Esophagus mucosa (tissue), 1 donor: ENCODE measurements at places on chromosomes 2 and 18. TPM values are rescaled to one million over a fixed set of nuclear protein-coding genes. Genes with fewer than 3 reads are reported as not detected.

GEN1 gene
- 18.1 TPM for total RNA-seq

RALB gene
- total RNA-seq = 81.2 TPM

NOP58 gene
- 48.4 TPM for total RNA-seq

CTAGE1 gene
- not detected for total RNA-seq

COL5A2 gene
- total RNA-seq = 6.3 TPM

ASIC4 gene
- not detected for total RNA-seq

TUBA3E gene
- not detected for total RNA-seq

CHRNG gene
- total RNA-seq = not detected
